Stimulated activated CD4-positive, alpha-beta T cell treated with anti-CD3 and anti-CD28 coated beads, Interleukin-15, amount 100 ng/mL, for 1 hour (primary cell): ENCODE measurements at places on chromosomes 11 and 22.

DNA sequence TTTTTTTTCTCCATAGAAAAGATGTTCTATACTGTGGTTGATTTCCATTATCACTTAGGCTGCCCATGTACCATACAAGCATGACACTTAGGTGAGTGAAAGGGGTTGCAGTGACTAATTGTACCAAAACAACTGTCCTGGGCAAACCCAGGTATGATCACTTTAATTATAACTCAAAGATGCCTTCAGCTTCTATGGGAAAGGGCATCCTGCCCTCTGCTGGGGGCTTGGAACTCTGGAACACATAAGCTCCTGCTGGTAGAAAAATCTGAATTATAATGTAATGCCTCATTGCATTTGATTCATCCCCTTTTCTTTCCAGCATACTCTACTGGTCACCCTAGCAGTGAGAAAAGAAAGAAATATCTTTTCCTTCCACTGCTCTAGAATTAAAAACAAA is 206.3 kb downstream of the DDX10 start:
- DNase-seq = no peak

DNA sequence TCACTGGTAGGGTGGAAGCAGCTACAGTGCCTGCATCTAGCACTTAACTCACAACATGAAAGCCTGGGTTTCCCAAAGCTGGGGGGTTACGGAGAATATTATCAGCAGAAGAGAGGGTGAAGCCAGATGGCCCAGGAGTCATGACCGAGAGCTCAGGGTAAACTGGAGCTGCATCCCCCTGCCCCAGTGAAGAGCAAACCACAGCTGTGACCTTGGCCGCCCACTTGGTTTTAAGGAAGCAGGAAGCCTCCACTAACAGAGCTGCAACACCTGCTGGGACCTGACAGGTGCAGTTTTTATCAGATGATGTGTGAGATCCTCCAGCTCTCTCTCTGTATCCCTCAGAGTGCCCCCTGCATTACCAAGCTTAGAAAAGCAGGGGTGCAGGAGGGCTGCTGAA is 20.9 kb downstream of the TCP11L1 start:
- DNase-seq = no peak

DNA sequence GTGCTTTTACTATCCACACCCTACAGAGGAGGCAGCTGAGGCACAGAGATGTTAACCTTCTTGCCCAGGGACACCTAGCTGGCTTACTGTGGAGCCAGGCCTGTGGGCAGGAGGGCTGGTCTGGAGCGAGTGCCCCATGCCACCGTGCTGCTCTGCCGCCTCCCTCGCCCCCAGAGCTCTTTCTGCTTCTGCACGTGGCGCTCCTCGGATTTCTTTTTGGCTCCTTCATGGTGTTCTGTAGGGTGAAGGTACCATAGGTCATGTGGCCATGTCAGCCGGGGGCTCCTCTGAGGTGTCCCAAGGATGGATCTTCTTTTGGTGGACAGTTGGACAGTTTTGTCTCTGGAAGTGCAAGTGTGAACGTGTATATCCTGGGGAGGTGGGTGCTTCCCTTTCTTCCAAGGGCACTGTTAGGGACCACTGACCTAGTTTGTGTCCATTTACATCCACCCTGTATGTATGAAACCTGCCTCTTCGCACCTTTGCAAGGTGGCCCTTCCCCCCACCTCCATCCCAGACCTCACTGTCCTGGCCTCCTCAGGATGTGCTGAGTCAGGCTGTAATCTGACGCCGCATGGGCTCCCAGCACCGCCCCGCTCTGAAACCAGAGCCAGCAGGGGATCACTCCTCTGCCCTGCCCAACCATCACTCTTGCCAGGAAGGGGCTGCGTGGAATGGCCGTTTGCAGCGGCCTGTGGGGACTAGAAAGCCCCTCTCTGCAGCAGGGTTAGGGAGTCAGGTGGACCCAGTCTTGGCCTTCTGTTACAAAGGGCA is 31.7 kb downstream of the POLR3H start:
- no peak for DNase-seq

GRCh38 chr11:64360448-64360921 is 1.5 kb downstream of the RPS6KA4 start:
- DNase-seq = no peak

DNA sequence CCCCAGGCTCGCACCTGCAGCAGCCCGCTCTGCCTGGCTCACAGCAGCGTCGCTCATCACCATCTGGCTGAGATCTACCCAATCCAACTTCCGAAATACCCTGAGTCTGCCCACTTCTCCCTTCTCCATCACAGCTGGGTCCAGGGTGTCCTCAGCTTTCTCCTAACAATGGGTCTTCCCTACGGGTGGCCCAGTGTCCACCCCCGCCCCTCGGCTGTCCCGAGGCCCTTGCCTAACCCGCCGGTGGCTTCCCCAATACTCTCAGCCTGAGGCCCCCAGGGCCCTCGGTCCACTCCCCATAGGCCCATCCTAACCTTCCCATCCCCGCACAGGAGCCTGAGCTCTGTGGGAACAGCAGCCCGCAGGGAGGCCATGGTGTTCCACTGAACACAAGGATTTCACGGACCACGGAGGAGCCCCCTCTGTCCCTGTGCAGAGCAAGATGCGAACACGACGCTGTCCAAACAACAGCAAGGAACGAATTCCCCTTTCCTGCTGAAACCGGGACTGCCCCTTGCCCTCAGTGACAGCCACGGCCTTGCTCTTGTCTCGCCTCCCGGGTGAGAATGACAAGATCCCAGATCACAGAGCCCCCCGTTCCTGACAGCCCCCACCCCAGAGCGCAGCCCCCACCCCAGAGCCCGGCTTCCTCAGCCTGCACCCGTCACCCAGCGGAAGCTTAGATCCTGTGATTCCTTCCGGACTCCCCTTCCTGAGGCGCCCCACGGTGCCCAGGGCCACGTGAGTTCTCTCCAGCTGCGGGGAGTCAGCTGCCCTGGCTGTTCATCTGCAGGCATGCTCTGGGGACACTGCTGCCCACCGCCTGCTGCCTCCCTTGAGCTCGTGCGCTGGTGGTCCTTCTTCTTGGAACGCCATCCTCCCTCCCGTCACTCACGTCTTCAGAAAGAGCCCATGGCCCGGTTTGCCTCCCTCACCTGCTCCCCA is 48.8 kb upstream of the CARS1 start:
- no peak for DNase-seq
